ENCODE measurements at places on chromosomes 2 and 18. TPM values are rescaled to one million over a fixed set of nuclear protein-coding genes. Genes with fewer than 3 reads are reported as not detected.

The FEV gene
- total RNA-seq, result not detected

The DES gene
- total RNA-seq, result 0.60 TPM

The NR4A2 gene
- 2.3 TPM for total RNA-seq

The COLEC12 gene
- not detected for total RNA-seq

The ALPI gene
- total RNA-seq, result not detected

The ALLC gene
- total RNA-seq, result not detected

The TTC31 gene
- total RNA-seq, result 20.1 TPM

The KIDINS220 gene
- 11.0 TPM for total RNA-seq

The CREG2 gene
- total RNA-seq, result 9.0 TPM

The ANTXR1 gene
- 36.1 TPM for total RNA-seq

The GCKR gene
- 3.4 TPM for total RNA-seq

The KLHL14 gene
- not detected for total RNA-seq
